ENCODE measurements at places on chromosomes 1 and 21.

- DNase-seq: no peak
Observed at GRCh38 chr1:76928522-76928921, 61.2 kb downstream of the ST6GALNAC5 start.

DNA sequence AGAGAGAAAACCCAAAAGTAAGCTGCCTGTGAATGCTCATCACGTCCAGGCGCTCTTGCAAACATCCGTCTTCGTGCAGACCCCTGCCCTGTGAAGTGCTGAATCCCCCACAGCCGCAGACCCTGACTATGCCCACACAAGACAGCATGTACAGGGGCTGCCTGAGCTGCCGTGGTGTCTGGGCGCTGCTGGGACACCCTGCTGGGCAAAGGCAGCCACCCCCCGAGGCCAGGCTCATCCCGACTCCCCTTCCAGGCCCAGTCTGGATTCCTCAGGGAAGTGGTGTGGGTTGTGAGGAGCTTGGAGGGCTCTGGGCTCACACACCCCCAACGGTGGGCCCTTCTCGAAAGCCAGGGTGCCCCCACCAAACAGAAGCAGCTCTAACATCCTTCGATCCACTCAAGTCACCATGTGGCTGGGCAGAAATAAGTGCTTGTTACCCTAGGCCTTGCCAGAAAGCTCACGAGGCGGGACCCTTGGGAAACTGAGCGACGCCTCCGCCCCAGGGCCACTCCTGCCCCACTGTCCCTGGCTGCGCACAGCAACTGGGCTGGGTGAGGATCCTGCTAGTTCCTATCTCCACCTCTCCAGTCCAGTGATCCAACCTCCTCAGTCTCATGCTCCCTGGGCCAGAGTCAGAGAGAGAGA is 4.8 kb upstream of the WNT9A start:
- no peak for DNase-seq

DNA sequence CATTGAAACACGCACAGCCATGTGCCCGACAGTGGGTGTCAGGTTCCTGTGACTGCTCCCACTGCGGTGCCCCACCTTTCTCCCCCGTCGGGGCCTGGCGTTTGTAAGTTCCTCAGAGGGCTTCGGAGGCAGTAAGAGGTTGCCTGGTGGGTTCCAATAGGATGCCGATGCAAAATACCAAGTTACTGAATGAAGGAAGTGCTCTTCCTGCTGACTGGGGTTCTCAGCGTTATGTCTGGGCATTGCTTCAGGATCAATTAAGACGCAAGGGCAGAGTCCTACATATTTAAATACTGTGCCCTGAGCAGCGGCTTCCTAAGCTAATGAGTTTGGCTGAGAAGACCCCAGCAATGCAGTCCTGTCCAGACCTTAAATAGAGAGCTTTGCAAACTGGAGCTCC is 28.9 kb upstream of the DNAJC11 start:
- no peak for DNase-seq

DNA sequence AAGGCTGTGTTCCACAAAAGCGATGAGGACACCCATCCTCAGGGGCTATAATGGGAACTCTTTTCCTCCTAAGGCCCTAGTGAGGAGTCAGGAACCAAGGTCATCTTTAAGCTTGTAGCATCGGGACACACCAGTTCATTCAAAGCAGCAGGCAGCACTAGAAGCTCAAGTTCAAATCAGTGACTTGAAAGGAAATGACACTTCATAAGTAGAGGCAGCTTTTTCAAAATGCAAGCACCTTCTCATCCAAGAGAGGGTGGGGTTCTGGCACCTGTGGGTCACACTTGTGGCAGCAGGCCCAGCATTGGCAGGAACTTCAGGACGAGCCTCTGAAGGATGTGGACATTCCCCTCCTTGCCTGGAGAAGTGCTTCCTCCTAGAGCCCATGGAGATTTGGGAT is 496.3 kb downstream of the KIF26B start:
- no peak for DNase-seq

DNA sequence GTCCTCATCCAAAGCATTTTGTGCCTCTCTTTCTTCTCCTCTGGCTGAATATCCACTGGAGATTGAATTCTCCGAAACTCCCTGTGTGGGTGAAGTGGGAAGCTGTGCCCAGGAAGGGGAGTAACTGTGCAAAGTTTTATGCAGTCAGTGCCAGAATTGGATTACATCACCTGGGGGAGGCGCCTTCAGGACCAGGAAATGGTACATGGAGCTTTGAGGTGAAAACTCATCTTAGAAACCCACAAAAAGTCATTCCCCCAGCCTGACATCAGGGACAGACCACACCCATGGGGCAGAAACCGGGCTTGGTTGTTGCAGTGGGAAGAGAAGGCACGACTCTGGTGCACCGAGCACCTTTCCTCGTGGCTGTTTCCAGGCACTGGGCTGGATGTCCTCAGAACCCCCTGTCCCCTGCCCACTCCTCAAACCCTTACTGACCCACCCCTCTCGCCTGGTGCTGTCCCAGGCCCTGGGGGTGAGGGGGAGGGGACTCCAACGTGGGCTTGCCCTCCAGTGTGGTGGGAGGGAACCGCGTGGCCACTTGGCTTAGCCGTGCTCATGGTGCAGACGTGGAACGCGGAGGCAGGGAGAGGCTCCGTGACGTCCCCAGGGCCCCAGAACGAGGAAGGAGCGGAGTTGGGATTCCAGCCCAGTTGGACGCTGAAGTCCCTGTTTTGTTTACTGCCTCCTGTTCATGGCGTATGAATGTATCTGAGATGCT is 15.7 kb downstream of the TFF3 start:
- DNase-seq: peak; percentile 9

DNA sequence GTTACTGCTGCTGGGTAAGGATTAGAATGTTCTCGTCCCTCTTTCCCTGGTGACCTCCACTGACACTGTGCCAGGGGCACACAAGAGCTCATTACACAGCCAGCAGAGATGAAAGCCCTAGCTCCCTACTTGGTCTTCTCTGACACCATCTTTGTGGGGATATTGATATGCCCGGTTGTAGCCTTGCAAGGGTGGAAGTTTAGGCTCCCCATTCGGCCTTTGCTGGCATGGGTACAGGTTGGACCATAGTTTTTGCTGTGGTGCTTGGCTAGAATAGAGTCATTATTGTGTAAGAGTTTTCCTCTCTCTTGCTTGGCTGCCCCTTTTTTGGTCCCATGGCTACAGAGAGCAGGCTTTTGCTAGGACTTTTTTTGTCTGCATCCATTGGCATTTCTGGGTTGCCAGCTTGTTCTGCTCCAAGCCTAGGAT is 12.3 kb downstream of the RAB4A start:
- DNase-seq: no peak

GRCh38 chr1:166700696-166701095 is 138.6 kb upstream of the POGK start:
- no peak for DNase-seq

DNA sequence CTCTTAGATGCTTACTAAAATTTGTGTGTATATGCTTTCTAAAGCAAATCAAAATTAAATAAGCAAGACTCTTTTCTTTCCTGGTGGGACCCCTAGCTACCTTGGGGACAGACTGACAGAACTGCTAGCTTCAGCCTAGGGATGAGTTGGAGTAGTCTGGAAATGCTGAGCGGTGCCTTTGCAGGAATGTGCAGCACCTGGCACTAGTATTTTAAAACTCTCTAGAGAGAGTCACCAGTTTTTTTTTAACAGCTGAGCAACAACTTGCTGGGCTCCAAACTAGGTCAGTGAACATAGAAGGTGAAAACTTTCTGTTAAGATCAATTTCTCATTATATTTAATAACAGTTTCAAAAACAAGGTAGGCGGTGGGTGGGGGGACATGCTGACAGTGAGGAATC is 56.8 kb downstream of the NUF2 start:
- no peak for DNase-seq

GRCh38 chr1:178055779-178056471 is 38.0 kb upstream of the RASAL2 start:
- no peak for DNase-seq

DNA sequence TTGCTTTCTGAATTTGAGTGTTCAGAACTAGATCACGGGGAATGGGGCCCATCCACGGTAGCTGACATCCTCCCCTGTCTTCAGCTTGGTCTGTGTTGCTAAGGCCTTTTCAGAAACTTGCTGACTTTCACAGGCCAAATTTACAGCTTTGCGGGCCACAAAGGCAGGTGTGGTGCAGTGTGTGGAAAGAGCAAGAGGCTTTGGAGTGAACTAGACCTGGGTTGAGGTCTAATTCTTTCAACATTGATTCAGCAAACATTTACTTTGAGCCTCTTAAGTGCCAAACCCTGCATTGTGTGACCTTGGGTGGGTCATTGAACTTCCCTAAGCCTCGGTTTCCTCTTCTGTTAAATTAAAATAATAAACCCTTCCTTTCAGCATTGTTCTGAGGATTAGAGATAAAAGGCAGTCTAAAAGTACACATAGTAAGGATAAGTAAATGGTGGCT is 24.3 kb downstream of the STPG1 start:
- no peak for DNase-seq
